ENCODE measurements at places on chromosomes 5 and 9.

DNA sequence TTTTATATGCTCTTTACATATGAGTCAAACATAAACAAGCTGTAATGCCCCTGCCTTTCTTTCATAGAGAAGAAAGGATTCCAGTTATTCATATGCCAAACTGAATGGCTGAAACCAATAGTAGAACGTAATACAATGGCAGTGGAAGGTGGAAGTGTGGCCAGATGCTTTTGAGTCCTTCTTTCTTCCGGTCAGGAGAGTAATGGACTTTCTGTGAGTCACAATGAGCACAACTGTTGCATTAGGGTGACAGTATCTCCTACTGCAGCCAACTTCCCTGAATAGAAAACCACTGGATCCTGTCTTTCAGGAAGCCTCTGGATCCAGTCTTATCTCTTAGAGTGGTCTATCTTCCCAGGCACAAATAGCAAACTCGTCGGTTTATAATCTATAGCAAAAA is 855.2 kb downstream of the MAT2B start:
- DNase-seq: no peak

- DNase-seq: peak; percentile 22
Measured at GRCh38 chr5:79189439-79190234, 46.3 kb upstream of the JMY start.

GRCh38 chr9:132762896-132763295 is 92.6 kb downstream of the GTF3C4 start:
- no peak for DNase-seq

GRCh38 chr5:10729320-10730042 is 31.6 kb downstream of the DAP start:
- no peak for DNase-seq

DNA sequence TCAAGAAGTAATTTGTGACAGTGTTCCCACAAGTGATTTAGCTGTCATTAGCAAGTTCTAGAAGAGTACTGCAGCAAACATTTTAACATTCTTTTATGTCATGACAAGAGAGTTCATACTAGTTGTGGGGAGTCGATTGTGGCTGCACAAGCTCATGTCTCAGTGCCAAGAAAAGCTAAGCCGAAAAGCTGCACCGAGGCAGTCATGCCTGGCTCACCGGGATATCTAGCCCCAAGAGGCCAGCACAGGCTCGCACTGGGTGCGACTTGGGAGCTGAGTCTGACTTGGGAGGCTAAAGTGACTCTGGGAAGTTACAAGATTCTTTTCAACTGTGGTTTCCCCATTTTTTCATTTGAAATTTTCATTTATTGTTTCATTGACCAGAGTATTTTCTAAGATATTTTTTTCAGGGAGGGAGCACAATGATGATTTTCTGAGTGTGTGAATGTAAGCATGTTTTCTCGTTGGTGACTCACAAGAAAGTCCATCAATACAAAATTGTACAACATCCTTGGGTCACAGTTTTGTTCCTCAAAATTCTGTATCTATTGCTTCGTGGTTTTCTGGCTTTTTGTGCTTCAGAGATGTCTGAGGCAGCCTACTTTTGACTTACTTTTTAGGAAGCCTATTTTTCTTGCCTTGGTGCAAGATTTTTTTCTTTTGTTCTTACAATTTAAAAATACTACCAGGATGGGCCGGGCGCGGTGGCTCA is 18.7 kb downstream of the CAST start:
- no peak for DNase-seq

- DNase-seq: no peak
Measured at GRCh38 chr9:16289639-16290038, 580.8 kb downstream of the BNC2 start.

GRCh38 chr5:42500003-42500599 is 76.9 kb downstream of the GHR start:
- DNase-seq: no peak
